ENCODE measurements at places on chromosomes 3 and 15.

- DNase-seq = no peak
Observed at GRCh38 chr3:21562243-21562642, 188.8 kb downstream of the ZNF385D start.

- no peak for DNase-seq
Observed at GRCh38 chr3:5188419-5189221, 1.1 kb downstream of the EDEM1 start.

GRCh38 chr3:156416846-156417558 is 137.9 kb downstream of the SSR3 start:
- no peak for DNase-seq

DNA sequence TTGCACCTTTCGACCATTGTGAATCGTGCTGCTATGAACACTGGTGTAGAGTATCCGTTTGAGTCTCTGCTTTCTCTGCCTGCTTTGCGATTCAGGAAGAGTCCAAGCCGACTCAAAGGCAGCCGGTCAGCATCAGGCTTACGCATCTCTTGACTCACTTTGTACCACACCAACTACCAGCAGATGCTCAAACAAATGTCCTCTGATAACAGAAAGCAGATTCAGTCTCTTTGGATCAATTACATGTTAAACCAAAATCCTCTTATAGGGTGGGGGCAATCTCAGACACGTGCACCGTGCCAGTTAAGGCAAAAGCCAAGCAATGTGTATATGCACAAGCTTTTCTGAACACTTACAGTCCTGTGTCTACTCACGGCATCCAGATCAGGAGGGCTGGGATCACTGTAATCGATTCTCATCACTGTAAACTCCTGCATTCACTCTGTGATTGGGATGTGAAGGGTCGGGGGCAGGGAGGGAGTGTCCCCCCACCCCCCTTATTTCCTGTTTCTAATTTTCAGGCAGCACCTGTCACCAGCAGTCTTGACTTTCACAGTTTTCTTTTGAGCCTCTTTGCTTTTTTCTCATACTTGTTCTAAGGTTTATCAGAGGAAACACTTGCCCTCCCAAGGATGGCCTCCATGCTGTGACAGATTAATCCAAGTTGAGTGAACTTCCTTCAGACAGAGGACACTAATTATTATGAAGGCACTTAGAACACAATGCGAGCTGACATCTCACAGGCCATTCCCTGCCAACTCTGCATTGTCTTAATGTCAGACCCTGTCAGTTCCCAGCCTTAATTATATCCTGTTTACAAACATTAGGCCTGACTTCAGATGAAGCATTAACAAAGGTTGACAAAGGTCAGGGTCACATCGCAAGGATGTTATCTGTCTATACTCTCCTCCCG is 153.5 kb downstream of the MECOM start:
- no peak for DNase-seq

DNA sequence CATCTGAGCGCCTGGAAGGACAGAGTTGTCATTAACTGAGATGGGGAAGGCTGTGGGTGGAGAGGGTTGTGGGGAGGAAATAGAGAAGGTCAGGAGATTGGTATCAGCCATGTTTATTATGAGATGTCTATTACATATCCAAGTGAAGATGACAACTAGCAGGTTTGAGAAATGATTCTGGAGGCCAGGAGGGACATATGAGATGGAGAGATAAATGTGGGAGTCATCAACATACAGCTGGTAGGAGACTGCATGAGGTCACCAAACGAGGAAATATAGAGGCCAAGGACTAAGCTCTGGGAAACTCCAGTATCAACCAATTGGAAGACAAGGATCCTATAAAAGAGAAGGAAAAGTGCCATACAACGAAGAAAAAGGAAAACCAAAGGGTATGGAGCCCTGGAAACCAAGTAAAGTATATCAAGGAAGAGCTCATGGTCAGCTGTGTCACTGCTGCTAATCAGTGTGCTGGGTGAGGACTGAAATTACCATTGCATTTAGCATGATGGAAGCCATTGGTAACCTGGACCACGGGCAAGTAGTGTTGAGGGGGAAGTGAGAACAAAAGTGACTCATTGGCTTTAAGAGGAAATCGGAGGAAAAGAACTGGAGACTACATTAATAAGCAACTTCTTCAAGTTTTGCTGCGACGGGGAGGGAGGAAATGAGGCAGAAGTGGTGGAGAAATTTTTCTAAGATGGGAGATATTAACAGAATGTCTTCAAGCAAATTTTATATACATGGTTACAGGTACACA is 14.0 kb upstream of the UACA start:
- DNase-seq = no peak

DNA sequence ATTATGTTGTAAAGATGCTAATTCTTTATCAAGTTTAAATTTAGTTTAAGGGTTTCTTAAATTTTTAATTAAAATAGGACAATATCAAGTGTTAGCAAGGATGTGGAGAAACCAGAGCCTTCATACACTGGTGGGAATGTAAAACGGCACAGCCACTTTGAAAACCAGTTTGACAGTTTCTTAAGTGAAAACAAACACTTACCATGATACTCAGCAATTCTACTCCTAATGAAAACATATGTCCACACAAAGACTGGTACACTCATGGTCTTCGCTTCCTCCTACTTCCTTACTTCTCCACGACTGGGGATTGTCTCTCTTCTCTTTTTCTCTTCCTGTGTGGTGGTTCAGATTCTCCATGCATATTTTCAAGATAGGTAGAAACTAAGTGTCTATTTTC is 9.2 kb downstream of the SKIC8 start:
- DNase-seq = no peak

- no peak for DNase-seq
Observed at GRCh38 chr3:85476891-85477495, 518.2 kb downstream of the CADM2 start.

DNA sequence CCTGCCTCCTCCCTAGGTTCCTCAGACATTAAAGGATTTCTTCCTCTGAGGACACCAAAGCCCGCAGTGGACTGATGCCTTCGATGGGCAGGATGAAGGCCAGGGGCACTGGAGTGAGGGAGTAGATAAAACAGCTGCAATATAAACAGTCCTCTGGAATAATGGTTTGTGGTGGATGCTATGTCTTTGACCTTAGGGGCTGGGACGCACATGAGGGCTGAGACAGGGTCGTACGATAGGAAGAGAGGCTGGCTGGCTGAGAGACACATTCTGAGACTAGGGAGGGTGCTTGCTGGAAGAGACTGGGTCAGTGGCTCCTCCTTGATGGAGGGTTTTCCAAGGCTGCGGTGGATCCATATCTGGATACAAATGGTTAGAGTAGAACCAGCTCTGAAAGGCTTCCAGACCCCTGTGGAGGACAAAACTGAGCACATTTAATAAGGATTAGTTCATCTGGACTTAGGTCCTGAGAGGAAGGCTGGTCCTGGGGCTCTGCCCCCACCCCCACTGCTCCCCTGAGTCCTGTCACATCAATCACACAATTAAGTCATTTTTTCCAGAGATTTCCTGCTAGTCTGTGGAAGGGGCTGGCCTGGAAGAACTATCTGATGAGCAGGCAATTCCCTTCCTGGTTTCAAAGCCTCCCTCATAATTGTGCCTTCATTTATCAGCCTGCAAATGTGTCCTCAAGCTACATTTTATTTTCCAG is 15.8 kb downstream of the TBC1D21 start:
- no peak for DNase-seq

DNA sequence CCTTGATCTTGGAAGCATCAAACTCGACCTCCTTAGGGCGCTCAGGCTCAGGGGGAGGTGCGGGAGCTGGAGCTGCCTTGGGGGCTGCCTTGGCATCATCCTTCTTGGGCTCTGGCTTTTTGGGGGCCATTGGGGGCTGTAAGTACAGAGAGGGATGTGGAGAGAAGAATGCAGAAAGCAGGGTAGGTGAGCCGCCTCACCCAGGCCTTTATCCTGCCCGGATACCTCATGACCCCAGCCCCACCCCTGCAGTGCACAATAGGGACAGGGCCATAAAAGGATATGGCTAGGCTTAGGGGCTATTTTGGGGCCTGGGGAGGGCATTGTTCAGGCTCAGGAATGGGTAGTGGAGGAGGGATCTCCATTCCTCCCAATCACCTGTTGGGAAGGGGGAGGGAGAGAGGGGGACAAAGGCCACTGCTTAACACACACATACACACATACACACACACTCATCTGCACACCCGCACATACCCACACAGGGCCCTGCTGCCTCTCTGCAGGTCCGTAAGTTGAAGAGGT is at the start of gene MYL3:
TSS of gene MYL3 (minus strand) at position 184 of the 522 bp plus-strand sequence. CDS start at position 130, 54 bp downstream.
- no peak for DNase-seq

DNA sequence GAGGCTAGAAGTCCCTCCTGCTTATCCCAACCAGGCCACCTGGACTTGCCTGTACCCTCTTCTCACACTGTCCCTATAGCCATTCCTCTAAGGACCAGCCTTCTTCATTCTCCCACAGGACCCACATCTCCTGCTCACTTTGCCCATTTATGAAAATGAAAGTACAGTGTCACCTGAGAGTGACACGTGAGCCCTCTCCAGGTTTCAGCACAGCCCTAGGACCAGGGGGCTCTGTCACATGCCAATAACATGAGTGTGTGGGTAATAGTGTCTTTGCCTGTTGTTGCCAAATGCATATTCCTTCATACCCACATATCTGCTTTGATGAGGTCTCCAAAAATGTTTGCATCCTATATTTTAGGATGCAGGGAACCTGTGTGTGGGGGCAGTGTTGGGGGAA is 42.3 kb upstream of the TNFAIP8L3 start:
- no peak for DNase-seq

GRCh38 chr3:16932877-16933276 is 48.1 kb downstream of the PLCL2 start:
- DNase-seq = no peak

DNA sequence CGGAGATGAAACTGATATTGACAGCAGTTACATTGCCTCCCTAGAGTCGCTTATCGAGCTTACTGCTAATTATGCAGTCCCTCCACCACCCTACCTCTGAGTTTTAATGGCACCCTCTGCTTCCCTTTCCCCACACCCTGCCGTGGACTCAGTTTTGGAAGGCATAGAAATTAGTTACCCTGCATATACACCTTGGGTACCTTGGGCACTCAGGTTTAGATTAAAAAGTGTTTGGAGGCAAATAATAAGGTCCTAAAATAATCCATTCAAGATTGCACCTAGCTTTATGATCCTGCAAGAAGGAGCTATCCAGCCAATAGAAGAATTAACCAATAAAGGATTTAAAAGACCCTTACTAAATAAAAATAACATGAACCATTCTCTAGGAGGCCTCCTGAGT is 117.8 kb upstream of the AGBL1 start:
- no peak for DNase-seq

DNA sequence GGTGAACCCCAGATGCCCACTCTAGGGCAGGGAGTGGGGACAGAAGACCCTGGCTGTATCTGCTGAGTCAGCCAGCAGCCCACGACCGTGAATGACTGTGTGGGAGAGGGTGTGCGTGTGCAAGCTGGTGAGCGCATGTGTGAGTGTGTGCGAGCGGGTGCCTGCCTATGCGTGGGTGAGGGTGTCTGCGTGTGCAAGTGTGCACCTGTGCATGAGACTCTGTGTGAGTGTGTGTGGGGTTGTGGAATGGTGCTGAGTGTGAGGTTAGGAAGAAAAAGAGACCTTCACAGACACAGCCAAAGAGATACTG is 149.2 kb downstream of the RAB11A start:
- no peak for DNase-seq
